Astrocyte (in vitro differentiated cells and primary cell): ENCODE measurements at places on chromosomes 16 and 17.

DNA sequence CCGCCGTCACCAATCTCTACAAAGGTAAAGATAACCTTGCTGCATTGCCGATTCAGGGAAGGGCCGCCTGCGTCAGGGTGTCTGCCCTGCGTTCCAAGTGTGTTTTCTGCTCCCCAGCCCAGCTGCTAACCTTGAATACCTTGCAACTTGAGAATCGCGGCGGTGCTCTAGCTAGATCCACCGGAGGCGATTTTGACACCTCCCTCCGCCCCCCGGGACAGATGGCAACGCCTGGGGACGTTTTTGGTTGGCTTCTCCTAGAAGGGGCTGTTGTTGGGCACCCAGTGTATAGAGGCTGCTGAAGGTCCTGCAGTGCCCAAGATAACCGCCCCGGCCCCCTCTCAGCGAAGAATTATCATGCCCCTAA, 1.5 kb downstream of the HAPSTR1 start:
- H3K4me1 ChIP-seq = peaks cover 30% of the 10 kb centered on the region
- H3K27me3 ChIP-seq = no peaks in the 10 kb centered on the region
- H3K27ac ChIP-seq = peak overlapping the region; percentile 89
- H3K36me3 ChIP-seq = peaks cover 9% of the 10 kb centered on the region
- no peak for DNase-seq

GRCh38 chr17:78110363-78111015, 18.1 kb downstream of the TMC6 start:
- no peak for DNase-seq
- no peak overlapping the region for H3K4me3 ChIP-seq
- H3K27ac ChIP-seq = no peak overlapping the region
- peaks cover 5% of the 10 kb centered on the region for H3K27me3 ChIP-seq
- no peaks in the 10 kb centered on the region for H3K4me1 ChIP-seq

GRCh38 chr16:1420111-1420539, 422 bp downstream of the UQCC4 start:
- H3K4me1 ChIP-seq = peaks cover 6% of the 10 kb centered on the region
- DNase-seq = no peak
- peak overlapping the region; percentile 68 for H3K27ac ChIP-seq
- H3K27me3 ChIP-seq = no peaks in the 10 kb centered on the region

DNA sequence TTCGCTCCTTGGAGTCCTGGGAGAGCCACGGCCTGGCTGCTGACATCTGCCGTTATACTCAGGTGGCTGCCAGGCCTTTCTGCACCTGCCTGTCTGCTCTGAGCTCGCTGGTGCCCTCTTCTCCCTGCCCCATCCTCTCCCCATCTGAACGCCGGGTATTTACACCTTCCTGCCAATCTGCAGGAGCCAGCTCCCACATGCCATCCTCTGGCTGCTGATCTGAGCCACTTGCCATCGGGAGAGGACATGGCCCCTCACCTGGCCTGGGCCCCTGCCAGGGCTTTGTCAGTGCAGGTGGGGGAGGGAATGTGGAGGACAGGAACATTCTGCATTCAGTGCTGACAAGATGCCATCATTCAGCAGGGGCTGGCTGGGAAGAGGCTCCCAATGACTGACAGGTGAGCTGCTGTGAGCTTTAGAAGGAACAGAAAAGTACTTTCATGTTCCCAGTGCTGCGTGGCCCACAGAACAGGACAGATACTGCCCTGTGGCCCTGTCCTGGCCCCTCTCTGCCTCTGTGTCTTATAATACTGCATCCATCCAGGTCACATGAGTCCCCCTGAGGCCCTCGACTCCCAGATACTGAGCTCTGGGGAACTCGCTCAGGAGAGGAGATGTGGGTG, 96.3 kb upstream of the ZNF469 start:
- H3K27ac ChIP-seq = no peak overlapping the region
- no peak for DNase-seq
- peaks cover 6% of the 10 kb centered on the region for H3K27me3 ChIP-seq
- H3K4me1 ChIP-seq = no peaks in the 10 kb centered on the region
